ENCODE measurements at places on chromosomes 7 and 10. TPM values are rescaled to one million over a fixed set of nuclear protein-coding genes. Genes with fewer than 3 reads are reported as not detected.

DNA sequence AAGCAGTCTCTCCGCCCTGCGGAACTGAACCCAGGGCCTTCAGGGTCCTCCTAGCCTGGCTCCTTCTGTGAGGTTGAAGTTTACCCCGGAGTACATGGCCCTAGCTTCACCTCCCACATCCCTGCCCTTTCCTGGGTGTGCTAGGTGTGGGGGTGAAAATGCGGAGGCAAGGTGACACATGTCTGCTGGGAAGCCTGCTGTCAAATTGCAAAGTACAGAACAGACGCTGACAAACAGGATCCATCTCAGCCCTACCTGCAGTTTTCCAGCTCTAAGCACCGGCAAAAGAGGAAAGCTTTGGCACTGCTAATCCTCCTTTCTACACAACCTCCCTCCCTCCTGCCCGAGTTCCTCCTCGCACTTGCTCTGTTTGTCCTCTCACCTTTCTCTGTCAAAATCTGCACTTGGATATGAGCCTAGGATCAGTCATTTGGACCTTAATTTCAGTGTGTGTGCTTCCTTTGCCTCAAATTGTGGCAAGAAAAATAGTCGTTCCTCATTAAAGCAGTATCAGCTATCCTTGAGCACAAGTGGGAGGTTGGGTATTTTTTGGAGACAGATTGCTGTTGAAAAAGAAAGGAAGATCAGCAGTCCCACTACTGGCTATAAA, 14.4 kb upstream of the GPR15LG start:
- H3K36me3 ChIP-seq, result no peaks in the 10 kb centered on the region
- DNase-seq, result no peak
- no peak overlapping the region for H3K4me3 ChIP-seq
- H3K27ac ChIP-seq, result no peak overlapping the region

DNA sequence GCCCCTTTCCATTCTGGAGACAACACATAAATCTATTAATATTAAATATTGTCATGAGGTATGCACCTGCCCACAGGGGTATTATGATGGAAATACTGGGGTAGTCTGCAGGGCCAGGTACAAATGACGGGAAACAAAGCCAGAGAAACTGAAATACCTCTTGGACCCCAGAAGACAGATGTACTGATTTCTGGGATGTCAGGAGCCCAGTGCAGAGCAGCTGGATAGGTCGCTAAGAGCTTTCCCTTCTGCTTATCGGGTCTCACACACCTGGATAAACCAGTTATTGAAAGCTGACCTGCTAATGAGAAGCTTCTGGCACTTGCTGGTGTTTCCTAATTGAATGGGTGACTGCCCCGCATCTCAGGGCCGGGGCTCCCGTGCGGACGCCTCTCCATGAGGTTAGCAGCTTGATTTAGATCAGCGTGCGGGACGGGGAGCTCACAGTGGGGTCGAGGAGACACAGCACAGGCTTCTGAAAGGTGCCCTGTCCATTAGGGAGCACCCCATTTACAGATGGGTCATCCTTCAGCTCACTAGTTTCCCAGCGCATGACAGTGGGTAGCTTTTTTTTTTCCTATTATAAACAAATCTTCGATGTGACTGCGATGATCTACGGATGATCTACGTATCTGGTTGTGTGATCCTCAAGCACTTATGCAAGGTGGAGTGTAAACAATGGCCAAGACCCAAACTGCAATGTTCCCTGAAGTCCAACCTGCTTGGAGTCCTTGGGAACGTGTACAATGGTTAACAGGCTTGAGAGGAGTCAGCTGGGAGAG, 1.5 kb upstream of the INSIG1 start:
- H3K27me3 ChIP-seq, result no peaks in the 10 kb centered on the region
- H3K27ac ChIP-seq, result peak overlapping the region; percentile 97
- no peak for DNase-seq
- H3K4me3 ChIP-seq, result no peak overlapping the region
- no peaks in the 10 kb centered on the region for H3K36me3 ChIP-seq

GRCh38 chr10:129339191-129339590, 127.8 kb upstream of the MGMT start:
- H3K27ac ChIP-seq, result no peak overlapping the region
- DNase-seq, result no peak
- H3K36me3 ChIP-seq, result no peaks in the 10 kb centered on the region
- H3K27me3 ChIP-seq, result no peaks in the 10 kb centered on the region
- no peaks in the 10 kb centered on the region for H3K4me1 ChIP-seq

DNA sequence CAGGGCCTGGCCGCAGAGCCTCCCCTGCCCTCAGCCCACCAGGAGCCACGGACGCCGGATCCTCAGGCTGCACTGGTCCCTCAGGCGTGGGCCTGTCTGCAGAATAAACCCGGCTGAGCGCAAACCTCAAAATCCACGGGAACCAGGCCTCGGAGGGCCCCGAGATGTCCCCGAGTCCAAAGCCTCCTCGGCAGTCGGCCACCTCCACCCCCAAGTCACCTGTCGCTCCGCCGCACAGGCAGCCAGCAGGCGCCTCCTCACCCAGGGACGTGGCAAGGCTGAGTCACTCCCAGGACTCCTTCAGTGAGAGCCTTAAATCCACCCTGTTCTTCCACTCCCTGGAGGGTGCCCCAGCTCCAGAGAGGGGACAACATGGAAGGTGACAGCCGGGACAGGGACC, 33.2 kb downstream of the STK32C start:
- peaks cover 6% of the 10 kb centered on the region for H3K4me1 ChIP-seq
- no peak overlapping the region for H3K27ac ChIP-seq
- no peaks in the 10 kb centered on the region for H3K36me3 ChIP-seq
- H3K4me3 ChIP-seq, result no peak overlapping the region
- DNase-seq, result no peak
- no peaks in the 10 kb centered on the region for H3K27me3 ChIP-seq

MYO1G gene
- 0.92 TPM for total RNA-seq

GRCh38 chr10:96789571-96790108, 42.5 kb upstream of the LCOR start:
- no peak overlapping the region for H3K4me3 ChIP-seq
- peak; percentile 41 for DNase-seq
- H3K27ac ChIP-seq, result no peak overlapping the region

ZNF853 gene
- total RNA-seq, result 17.4 TPM

SEMA3A gene
- total RNA-seq, result 1.7 TPM

DNA sequence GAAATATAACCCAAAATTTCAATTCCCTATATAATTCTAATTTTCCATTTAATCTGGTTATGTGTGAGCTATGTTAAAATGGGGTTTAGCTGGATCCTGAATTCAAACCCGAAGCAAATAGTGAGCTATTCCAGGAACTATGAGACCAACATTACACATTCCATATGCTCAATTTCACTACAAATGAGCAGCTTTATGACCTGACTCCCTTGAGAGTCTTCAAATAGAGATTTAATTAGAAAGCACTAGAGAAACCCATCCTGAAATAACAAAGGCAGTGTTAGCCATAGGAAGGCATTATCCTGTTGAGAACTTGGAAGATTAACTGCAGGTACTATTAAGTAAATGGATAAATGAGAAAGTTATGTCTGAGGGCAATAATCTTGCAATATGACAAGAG, 890.0 kb downstream of the GRM8 start:
- no peaks in the 10 kb centered on the region for H3K4me1 ChIP-seq
- H3K36me3 ChIP-seq, result no peaks in the 10 kb centered on the region
- DNase-seq, result no peak

- no peaks in the 10 kb centered on the region for H3K27me3 ChIP-seq
- peaks cover 5% of the 10 kb centered on the region for H3K4me1 ChIP-seq
- no peak overlapping the region for H3K27ac ChIP-seq
- peak; percentile 6 for DNase-seq
- no peak overlapping the region for H3K4me3 ChIP-seq
Measured at GRCh38 chr7:157431173-157431950, 94.6 kb downstream of the DNAJB6 start.

ANKRD30A gene
- total RNA-seq, result not detected

LRRD1 gene
- total RNA-seq, result 0.60 TPM

Data from ovary (tissue), 10 donors.